ENCODE measurements at places on chromosomes 2 and 18.

GRCh38 chr2:2286592-2286991, 44.5 kb downstream of the MYT1L start:
- no peak for DNase-seq

DNA sequence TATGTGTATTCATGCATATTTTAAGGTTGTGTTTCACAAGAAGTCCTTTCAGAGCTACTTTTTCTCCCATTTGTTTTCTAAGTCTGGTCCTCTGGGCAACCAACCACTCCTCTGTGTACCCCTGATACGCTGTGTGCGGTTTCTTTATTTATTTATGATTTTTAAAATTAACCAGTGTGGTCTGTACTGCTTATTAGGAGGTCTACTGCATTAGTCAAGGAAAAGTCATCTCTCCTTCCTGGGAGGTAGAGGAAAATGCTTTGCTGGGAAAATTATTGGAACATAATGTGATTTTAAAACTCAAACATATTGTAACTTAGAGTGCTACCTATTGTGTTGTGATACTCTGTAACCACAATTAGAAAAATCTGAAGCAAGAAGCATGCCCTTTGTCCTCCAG, 1404.3 kb downstream of the SUCLG1 start:
- peak; percentile 3 for DNase-seq

GRCh38 chr2:219459460-219460311, 25.0 kb downstream of the SPEG start:
- DNase-seq = peak; percentile 91

DNA sequence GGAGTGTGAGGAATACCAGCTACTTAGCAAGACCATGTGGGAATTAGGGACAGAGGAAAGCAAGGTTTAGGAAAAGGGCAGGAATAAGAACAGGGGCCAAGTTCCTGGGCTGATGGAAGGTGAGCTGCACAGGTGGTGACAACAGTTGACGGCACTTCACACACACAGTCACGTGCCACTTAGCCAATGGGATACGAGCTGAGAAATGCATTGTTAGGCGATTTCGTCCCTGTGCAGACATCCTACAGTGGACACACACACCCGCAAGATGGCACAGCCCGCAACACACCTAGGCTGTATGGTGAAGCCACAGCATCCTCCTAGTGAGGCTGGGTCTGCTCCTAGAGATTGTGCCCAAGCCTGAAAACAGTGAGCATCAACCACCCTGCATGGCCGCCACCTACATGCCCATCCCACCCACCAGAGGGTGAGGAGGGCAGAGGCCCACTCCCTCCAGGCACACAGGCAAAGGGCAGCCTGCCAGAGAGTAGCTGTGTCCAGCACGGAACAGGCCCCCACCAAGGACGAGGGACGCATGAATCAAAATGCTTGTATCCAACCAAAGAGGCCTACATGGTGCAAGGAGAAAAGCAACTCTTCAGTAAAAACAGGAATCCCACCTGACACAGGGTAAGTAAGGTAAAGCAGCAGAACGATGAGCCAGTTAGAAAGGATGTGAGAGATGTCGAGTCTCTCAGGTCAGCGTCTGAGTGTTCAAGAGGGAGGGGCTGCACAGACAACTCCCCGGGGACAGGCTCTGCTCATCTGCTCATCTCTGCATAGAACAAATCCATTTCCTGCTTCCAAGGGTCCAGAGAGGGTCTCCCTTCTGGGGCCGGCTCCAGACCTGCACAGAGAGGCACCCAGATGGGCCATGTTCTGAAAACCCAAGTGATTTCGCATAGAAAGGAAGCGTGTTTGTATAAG, 51.3 kb downstream of the ZNF516 start:
- DNase-seq = no peak

GRCh38 chr2:224309176-224309575, 92.7 kb downstream of the FAM124B start:
- peak; percentile 34 for DNase-seq

- peak; percentile 94 for DNase-seq
These were observed 360.1 kb downstream of the LPIN1 start for GRCh38 chr2:12106440-12107080.

- DNase-seq = no peak
These were observed 108.6 kb upstream of the REV1 start for GRCh38 chr2:99598441-99598840.

- peak; percentile 35 for DNase-seq
These were observed 48.6 kb downstream of the DDX1 start for GRCh38 chr2:15640261-15640711.

DNA sequence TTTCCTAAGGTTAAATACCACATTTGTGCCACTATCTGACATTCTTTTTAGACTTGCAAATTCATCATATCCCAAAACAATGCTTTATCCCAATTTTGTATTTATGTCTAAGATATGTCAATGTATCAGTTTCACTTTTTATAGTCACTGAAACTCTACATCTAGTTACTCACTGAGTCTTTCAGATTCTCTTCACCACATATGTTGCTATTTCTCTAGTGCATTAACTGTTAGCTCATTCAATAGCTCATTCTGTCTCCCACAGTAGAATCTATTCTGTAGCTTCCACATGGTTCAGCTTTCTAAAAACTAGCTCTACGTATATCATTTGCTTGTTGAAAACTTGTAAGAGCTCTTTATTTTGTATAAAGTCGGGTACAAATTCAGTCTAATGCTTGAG, 1420.6 kb upstream of the NXPH2 start:
- no peak for DNase-seq

DNA sequence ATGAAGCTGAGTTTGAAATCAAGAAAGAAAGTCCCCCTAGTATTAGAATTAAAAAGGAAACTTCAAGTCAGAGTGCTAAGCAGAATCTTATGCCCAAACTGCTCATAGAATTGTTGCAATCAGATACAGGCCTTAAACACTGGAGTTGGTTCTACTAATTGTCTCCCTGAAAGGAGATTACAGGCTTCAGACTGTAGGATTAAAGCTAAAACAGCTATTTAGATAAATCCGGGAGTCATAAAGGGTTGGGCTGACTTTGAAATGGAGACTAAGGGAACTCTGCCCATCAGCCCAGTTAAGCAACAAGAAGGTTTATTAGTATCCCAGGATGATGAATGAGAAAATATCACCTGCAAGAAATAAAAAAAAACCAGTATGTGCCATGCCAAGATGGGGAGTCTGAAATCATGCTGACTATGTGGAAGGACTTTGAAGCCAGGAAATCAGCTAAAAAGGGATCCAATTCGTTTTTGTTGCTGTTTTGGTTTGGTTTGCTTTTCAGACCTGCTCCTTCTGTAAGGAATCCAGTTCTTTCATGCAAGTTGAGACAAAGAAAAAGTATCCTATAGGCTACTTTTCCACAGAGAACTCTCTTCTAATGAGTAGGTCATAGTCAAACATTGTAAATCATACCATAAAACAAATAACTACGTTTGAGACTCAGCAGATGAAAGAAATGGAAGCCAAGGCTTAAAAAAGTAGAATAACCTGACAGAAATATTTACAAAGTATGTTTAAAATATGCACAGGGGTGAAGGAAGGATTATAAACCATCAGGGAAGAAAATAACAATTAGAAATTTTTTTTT, 37.6 kb upstream of the MSTN start:
- no peak for DNase-seq

DNA sequence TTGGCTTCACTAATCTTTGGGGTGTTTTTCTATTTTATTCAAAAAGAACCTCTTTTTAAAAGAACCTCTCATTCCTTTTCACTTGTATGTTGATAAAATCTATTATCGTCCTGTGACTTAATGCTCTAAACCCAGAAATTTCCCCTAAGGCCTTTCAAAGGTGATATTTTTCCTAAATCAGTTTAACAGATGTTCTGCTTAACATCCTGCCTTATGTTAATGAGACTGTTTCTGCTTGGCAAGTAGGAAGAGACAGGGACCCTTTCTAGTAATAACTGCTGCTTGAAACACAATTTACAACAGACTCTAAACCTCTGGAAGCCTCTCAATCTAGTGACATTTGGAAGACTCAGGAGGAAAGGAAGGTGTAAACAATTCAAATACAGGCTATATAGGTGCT, 128.8 kb downstream of the KCNJ3 start:
- DNase-seq = no peak

- no peak for DNase-seq
These were observed 85.8 kb downstream of the PLA2R1 start for GRCh38 chr2:159976527-159977160.

DNA sequence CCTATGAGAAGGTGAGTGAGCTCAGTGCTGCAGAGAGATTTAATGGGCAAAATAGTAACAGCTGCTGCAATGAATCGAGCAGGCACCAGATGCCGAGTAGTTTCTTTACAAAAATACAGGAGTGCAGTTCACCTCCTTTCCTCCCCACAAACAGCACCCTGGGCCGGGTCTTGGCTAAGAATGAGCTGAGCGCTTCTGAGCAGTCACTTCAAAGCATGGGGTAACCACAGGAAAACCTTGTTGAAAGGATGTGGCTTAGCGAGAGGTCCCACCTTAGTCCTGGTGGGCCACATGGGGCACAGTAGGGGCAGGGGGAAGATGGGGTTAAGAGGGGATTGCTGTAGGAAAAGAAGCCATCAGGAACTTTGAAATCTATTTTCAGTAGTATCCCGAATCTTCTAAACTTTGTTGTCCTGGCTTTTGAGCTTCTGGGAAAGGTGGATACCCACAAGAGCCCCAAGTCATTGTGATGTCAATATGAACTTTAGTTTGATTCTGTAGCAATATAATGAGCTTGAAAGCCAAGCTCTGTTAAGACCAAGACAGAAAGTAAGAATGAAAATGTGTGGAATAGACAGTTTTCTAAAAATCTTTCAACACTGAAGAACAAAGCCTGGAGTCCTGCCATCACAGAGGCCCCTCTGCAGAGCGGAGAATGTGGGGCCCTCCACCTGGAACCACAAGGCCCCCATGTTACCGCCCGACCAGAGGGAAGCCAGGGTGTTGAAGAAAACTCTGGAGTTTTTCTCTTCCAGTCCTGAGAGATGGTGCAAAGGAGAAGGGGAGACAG, 101.0 kb upstream of the ZNF236 start:
- DNase-seq = no peak

DNA sequence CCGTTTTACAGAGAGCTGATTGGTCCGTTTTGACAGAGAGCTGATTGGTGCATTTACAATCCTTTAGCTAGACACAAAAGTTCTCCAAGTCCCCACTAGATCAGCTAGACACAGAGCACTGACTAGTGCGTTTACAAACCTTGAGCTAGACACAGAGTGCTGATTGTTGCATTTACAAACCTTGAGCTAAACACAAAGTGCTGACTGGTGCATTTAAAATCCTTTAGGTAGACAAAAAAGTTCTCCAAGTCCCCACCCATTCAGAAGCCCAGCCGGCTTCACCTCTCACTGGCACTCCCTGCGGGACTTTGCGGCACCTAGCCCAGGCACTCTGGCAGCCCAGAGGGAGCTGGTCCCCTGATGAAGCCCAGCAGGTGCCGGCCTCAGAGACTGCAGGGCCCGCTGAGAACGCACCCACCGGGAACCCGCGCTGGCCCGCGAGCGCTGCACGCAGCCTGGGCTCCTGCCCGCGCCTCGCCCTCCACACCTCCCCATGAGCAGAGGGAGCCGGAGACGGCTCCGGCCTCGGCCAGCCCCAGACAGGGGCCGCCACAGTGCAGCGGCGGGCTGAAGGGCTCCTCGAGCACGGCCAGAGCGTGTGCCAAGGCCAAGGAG, 508.1 kb upstream of the CHAC2 start:
- no peak for DNase-seq

GRCh38 chr2:177478029-177478428, 85.5 kb downstream of the AGPS start:
- no peak for DNase-seq

DNA sequence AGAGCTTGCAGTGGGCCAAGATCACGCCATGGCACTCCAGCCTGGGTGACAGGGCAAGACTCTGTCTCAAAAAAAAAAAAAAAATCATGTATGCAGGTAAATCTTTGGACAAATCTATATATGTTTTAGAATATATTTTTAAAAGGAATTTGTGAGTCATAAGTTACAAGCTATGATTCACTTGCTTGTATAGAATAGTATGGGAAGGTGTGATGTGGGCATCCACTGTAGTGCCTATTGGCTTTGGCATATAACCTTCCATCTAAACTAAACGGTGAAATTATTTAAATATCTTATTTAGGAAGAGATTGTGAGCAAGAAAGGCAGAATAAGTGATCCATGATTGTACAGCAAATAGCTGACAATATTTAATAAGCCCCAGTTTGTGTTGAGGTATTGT, 261.1 kb downstream of the GALNT13 start:
- no peak for DNase-seq

DNA sequence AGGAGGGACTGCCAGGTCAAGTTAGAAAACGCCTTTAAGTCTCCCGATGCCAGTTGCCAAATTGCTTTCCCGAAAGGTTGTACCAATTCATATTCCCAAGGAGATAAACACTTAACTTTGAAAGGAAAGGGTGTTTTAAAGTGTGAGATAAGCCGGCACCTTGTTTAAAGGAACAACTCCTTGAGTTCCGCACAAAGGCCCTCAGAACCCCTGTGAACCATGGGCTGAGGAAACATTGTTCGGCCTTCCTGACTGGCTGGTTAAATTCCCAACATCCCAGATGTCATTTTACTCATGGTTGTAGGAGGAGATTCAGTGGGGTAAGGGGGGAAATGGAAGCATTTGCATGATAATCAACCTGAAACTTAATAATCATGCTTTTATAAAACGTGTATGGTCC, 126.6 kb downstream of the BCL11A start:
- no peak for DNase-seq

- DNase-seq = peak; percentile 19
These were observed 136.2 kb upstream of the CDCA7 start for GRCh38 chr2:173218326-173219056.

GRCh38 chr2:9744256-9745004, 98.8 kb upstream of the TAF1B start:
- peak; percentile 27 for DNase-seq

- DNase-seq = peak; percentile 45
These were observed 296.3 kb upstream of the KCNJ3 start for GRCh38 chr2:154402213-154402612.

DNA sequence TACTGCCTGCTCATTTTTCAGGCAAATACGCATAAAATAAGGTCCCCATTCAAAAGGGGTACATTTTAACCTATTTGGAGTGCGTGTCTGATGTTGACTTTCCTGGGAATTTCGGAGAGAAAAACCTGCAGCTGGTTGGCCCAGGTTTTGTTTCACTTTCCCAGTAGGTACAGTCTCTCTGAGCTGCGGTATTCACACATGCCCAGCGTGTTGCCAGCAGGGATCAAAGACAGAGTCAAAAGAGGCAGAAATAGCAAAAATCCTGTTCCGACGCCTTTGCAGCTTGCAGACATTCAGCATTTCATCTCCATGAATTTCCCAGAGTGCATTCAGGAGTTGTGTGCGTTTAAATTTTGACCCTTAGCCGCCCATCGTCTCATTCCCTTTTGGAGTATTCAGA, 855.4 kb upstream of the CELF4 start:
- no peak for DNase-seq

- no peak for DNase-seq
These were observed 50.0 kb upstream of the OTOF start for GRCh38 chr2:26527726-26528585.

- DNase-seq = peak; percentile 62
These were observed 144.7 kb downstream of the PMAIP1 start for GRCh38 chr18:60044290-60045006.

- no peak for DNase-seq
These were observed 15.4 kb upstream of the TET3 start for GRCh38 chr2:73969356-73969755.

Data from GM03348 (cell line).